Sigmoid colon (tissue), 7 donors: ENCODE measurements at places on chromosomes 1 and 21. TPM values are rescaled to one million over a fixed set of nuclear protein-coding genes. Genes with fewer than 3 reads are reported as not detected.

GRCh38 chr1:69752831-69753230, 185.1 kb downstream of the LRRC7 start:
- no peak overlapping the region for H3K27ac ChIP-seq
- no peaks in the 10 kb centered on the region for H3K36me3 ChIP-seq
- no peaks in the 10 kb centered on the region for H3K4me1 ChIP-seq
- H3K27me3 ChIP-seq, result no peaks in the 10 kb centered on the region
- no peak for DNase-seq

Gene SLC30A1
- total RNA-seq, result 8.6 TPM

- H3K27me3 ChIP-seq, result peaks cover 2% of the 10 kb centered on the region
- H3K27ac ChIP-seq, result no peak overlapping the region
- no peaks in the 10 kb centered on the region for H3K36me3 ChIP-seq
- no peak overlapping the region for H3K4me3 ChIP-seq
- DNase-seq, result no peak
Measured at GRCh38 chr1:206511362-206512057, 4.2 kb downstream of the RASSF5 start.

DNA sequence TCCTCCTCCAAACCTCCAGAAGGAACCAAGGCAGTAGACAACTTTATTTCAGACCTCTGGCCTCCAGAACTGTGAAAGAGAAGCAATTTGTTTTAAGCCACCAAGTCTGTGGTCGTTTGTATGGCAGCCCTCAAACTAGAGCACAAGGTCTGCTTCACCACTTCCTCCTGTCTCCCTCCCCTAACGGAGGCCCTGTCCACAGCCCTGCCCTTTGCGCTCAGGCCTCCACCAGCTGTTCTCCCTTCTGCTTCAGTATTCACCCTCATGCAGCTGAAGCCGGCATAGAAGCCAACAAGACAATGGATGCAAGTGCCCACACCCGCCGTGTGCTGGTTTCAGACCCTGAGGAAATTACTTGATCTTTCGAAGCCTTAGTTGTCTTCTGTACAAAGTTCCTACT, 364.1 kb downstream of the HHAT start:
- H3K27me3 ChIP-seq, result no peaks in the 10 kb centered on the region
- no peak overlapping the region for H3K4me3 ChIP-seq
- DNase-seq, result no peak
- H3K36me3 ChIP-seq, result no peaks in the 10 kb centered on the region

Gene SMCP
- not detected for total RNA-seq

- H3K36me3 ChIP-seq, result no peaks in the 10 kb centered on the region
- H3K27me3 ChIP-seq, result no peaks in the 10 kb centered on the region
- H3K27ac ChIP-seq, result peak overlapping the region; percentile 83
- peak; percentile 90 for DNase-seq
- H3K4me3 ChIP-seq, result peak overlapping the region; percentile 82
Measured at GRCh38 chr1:204074274-204075138, 1.6 kb downstream of the SOX13 start.

DNA sequence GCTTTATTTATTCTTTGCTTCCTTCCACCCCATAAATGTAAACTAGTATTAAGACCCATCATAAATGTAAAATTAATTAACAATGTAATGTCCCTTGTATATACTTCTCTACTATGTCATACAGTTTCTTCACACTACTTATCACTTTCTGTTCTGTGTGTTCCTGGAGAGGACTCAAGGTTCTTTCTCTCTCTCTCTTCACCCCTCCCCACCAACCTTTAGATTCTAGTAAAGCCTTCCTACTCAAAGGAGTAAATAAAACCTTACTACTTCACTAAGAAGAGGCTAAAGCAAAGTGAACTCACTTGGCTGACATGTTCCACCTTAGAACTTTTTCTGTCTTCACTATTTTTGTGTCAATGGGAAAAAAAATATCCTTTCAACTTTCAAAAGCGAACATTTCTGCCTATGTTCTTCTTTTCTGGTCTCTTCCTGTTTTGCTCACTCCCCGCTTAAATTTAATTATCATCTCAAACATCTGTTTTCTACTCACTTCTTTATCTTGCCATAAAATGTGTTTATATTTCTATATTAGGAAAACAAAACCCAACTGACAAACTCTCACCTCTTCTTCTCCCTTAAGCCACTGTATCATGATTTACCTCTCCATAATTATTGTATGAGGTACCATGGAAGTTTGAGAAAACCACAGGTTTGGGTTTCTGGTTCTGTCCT, 260.3 kb downstream of the DPYD start:
- no peak for DNase-seq
- no peak overlapping the region for H3K4me3 ChIP-seq
- H3K27ac ChIP-seq, result no peak overlapping the region
- no peaks in the 10 kb centered on the region for H3K4me1 ChIP-seq

GRCh38 chr1:63405021-63405420, 37.6 kb downstream of the ALG6 start:
- no peaks in the 10 kb centered on the region for H3K27me3 ChIP-seq
- H3K4me1 ChIP-seq, result no peaks in the 10 kb centered on the region
- no peak for DNase-seq

- no peak overlapping the region for H3K4me3 ChIP-seq
- DNase-seq, result peak; percentile 88
- H3K27ac ChIP-seq, result peak overlapping the region; percentile 86
- no peaks in the 10 kb centered on the region for H3K27me3 ChIP-seq
- H3K36me3 ChIP-seq, result no peaks in the 10 kb centered on the region
- H3K4me1 ChIP-seq, result peaks cover 52% of the 10 kb centered on the region
Measured at GRCh38 chr1:42944246-42944928, 14.3 kb downstream of the SLC2A1 start.

DNA sequence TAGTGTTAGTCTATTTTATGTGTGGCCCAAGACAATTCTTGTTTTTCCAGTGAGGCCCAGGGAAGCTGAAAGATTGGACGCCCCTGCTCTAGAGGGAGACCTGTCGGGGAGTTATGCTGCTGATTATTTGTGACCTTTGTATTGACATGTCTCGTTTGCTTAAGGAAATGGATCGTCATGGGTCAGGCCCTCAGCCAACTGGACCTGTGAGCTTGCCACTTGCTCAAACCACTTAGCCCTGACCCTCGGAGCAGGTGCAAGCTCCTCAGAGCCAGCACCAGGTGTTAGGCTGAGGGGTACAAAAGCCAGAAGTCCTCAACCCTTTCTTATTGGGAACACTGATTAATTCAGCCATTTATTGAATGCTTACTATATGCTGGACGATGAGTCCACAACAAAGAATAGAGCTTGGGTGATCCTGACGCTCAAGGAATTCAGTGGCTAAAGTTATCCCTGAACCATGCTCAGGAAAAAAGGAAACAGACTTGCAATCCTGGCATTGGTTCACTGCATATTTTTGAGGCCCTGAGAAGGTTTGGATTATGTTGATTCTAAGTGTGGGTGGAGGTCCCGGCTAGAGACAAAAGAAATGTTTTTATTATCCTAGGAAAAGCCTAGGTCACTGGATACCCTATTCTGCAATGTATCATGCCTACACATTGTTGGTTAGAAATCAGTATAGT, 19.0 kb downstream of the TGFB2 start:
- no peak overlapping the region for H3K4me3 ChIP-seq
- H3K27me3 ChIP-seq, result no peaks in the 10 kb centered on the region
- peaks cover 67% of the 10 kb centered on the region for H3K4me1 ChIP-seq
- no peak for DNase-seq

DNA sequence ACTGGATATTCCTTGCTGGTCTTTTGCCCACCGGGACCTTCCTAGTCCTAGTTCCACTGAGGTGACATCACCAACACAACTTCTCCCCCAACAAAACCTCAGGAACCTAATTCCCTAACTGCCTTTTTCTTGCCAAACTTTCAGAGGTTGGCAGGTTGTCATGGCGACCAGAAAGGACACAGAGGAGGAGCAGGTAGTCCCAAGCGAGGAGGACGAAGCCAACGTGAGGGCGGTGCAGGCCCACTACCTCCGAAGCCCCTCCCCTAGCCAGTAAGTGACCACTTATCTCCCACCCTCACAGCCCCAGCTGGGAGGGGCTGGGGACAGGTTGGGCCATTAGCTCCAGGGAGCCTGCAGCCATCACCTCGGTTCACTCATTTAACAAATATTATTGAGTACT, 815 bp downstream of the STYXL2 start:
- H3K27me3 ChIP-seq, result no peaks in the 10 kb centered on the region
- no peak overlapping the region for H3K27ac ChIP-seq
- H3K36me3 ChIP-seq, result no peaks in the 10 kb centered on the region
- H3K4me3 ChIP-seq, result no peak overlapping the region

Gene MSH4
- 0.41 TPM for total RNA-seq

DNA sequence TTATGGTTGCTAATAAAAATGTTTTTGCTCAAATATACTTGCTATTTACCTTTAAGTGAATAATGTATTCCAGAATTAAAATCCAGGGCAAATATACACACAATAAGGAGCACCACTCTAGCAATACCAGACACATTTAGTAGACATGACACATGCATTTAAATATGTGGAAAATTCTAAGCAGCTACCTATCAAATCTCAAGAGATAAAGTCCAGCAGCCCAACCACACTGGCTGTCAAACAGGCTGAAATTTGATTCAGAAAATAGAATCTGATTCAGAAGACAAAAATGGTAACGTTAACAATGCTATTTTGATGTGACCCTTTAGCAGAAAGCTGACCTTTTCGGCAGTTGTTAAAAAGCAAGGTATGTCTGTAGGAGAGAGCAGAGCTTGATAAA, 42.3 kb downstream of the PLEKHO1 start:
- DNase-seq, result no peak
- peaks cover 7% of the 10 kb centered on the region for H3K4me1 ChIP-seq
- no peak overlapping the region for H3K4me3 ChIP-seq
- no peak overlapping the region for H3K27ac ChIP-seq

- no peaks in the 10 kb centered on the region for H3K27me3 ChIP-seq
- H3K27ac ChIP-seq, result no peak overlapping the region
- no peaks in the 10 kb centered on the region for H3K36me3 ChIP-seq
- H3K4me1 ChIP-seq, result no peaks in the 10 kb centered on the region
- H3K4me3 ChIP-seq, result no peak overlapping the region
- DNase-seq, result no peak
Measured at GRCh38 chr21:25496825-25497482, 110.3 kb downstream of the MRPL39 start.

DNA sequence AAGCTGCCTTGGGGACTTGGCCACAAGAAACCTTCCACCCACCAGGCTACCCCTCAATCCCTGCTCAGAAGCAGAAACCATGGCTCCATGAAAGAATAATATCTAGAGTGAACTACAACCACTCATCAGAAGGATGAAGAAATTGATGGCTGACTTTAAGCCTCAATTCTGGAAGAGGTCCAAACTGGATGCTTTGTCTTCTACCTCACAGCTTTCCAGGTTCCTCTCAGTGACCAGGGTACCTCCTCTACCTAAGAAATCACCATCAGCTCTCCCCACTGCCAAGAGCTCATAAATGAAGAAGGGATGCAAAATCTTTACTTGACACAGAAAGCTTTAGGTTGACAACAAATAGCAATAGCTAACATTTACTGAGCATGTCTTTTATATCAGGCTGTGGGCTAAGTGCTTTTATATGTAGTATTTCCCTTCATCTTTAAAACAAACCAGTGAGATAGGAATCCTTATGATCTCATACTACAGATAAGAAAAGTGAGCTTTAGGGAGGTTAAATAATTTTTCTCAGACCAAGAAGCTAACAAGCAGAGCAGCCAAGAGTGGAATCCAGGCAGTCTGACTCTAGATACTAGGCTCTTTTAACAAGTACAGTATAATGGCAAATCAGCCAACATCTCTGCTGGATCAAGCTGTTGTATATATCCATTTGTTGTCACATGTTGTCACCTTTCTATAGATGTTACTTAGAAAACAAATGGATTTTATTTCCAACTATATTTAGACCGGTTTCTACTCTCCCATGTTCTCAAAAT, 243.0 kb upstream of the SGIP1 start:
- H3K27me3 ChIP-seq, result no peaks in the 10 kb centered on the region
- H3K36me3 ChIP-seq, result no peaks in the 10 kb centered on the region
- H3K4me1 ChIP-seq, result peaks cover 8% of the 10 kb centered on the region
- no peak overlapping the region for H3K27ac ChIP-seq

DNA sequence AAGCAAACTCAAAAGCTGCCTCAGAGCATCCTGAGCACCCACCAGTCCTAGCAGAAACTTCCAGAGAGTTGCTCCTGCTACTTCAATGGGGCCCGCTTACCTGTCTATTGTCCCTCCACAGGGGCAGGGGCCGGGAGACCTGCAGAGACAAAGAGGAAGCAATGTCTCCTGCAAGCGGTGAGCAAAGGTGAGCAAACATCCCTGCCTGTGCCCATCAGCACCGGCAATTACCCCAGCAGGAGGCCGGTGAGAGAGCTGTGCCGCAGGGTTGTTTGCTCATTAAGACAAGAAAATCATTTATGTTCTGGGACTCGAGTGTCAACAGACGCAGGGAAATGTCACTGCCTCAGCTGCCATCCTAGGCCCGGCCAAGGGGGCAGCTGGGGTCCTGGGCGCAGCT, 53.8 kb upstream of the TARDBP start:
- no peak overlapping the region for H3K4me3 ChIP-seq
- DNase-seq, result no peak
- no peak overlapping the region for H3K27ac ChIP-seq
- no peaks in the 10 kb centered on the region for H3K4me1 ChIP-seq

DNA sequence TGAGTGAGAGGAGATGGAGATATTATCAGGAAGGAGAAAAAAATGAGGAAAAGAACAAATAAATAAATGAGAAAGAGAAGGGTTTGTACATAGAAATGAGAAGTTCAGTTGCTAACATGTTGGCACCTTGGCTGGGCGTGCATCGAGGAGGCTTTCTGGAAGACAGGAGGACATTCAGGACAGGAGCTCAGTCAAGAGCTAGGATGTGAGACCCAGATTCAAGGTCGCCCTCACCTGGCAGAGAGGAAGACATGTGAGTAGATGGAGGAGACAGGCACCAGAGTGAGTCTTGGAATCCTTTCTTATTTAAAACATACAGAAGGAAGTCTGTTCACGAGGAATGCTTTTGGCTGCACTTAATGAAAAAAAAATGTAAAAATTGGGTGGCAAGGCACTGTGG, 640.9 kb downstream of the NPHP4 start:
- no peak overlapping the region for H3K4me3 ChIP-seq
- H3K4me1 ChIP-seq, result no peaks in the 10 kb centered on the region
- H3K27ac ChIP-seq, result no peak overlapping the region
- no peaks in the 10 kb centered on the region for H3K36me3 ChIP-seq
- no peaks in the 10 kb centered on the region for H3K27me3 ChIP-seq

GRCh38 chr1:64986903-64987871, 20.8 kb upstream of the JAK1 start:
- peaks cover 11% of the 10 kb centered on the region for H3K36me3 ChIP-seq
- H3K4me3 ChIP-seq, result no peak overlapping the region
- H3K27ac ChIP-seq, result no peak overlapping the region
- no peak for DNase-seq
- no peaks in the 10 kb centered on the region for H3K27me3 ChIP-seq
- peaks cover 11% of the 10 kb centered on the region for H3K4me1 ChIP-seq

DNA sequence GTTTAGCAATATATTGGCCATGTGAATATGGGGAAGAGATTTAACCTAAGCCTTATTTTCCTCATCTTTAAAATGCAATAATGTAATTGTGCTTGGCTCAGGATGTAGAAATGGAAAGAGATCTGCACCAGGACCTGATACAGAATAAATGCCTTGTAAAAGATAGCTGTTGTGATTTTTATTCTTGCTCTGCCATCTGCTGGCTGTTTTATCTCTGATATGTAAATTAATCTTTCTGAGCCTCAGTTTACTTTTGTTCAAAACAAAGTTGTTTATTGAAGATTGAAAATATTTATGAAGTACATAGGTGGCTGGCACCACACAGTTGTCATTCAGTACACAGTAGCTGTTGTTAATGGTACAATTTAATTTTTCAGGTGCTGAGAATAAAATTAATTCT, 21.9 kb downstream of the ZYG11B start:
- peaks cover 57% of the 10 kb centered on the region for H3K4me1 ChIP-seq
- H3K27ac ChIP-seq, result no peak overlapping the region
- H3K36me3 ChIP-seq, result no peaks in the 10 kb centered on the region
- H3K4me3 ChIP-seq, result no peak overlapping the region

Gene CELA3A
- total RNA-seq, result not detected
